ENCODE measurements at places on chromosomes 5 and 9. TPM values are rescaled to one million over a fixed set of nuclear protein-coding genes. Genes with fewer than 3 reads are reported as not detected.

DNA sequence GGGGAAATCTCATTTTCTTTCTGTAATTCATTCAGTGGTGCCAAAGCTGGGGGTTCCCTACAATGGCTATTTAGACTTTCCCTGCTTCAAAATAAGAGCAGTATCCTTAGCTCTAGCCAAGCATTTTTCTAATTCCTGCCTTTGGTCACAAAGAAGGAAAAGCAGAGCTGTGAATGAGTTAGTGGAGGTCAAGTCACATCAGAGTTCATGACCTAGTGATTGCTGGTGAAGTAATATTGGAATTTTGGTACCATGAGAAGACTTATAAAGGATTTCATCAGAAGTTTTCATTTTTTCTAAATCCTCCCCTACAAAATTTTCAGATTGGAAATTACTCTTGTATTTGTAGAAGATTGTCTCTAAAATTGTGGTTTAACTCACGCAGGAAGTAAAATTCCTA, 28.0 kb downstream of the DNAJC21 start:
- no peaks in the 10 kb centered on the region for H3K4me1 ChIP-seq
- no peaks in the 10 kb centered on the region for H3K27me3 ChIP-seq
- DNase-seq = no peak
- peaks cover 24% of the 10 kb centered on the region for H3K36me3 ChIP-seq
- H3K27ac ChIP-seq = no peak overlapping the region
- H3K4me3 ChIP-seq = no peak overlapping the region

DNA sequence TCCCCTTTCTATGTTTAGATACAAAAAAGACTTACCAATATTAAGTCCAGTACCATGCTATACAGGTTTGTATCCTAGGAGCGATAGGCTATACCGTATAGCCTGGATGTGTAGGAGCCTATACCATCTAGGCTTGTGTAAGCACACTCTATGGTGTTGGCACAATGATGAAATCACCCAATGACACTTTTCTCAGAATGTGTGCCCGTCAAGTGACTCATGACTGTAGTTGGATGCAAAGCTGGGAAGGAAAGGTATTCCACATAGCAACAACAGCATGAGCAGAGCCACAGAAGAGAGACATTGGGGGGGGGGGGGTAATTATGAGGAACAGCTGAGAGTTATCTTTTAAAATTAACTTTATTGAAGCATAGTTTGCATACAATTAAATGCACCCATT, 63.2 kb downstream of the TTLL11 start:
- no peak for DNase-seq
- peaks cover 5% of the 10 kb centered on the region for H3K4me1 ChIP-seq
- no peak overlapping the region for H3K27ac ChIP-seq
- H3K4me3 ChIP-seq = no peak overlapping the region

GRCh38 chr9:134365791-134366222, 39.6 kb downstream of the RXRA start:
- H3K36me3 ChIP-seq = no peaks in the 10 kb centered on the region
- no peaks in the 10 kb centered on the region for H3K27me3 ChIP-seq
- H3K27ac ChIP-seq = peak overlapping the region; percentile 91
- peak; percentile 86 for DNase-seq

- peaks cover 4% of the 10 kb centered on the region for H3K27me3 ChIP-seq
- no peak for DNase-seq
- H3K4me3 ChIP-seq = no peak overlapping the region
- no peak overlapping the region for H3K27ac ChIP-seq
- H3K36me3 ChIP-seq = no peaks in the 10 kb centered on the region
Measured at GRCh38 chr9:135108831-135109510, 21.5 kb downstream of the OLFM1 start.

GRCh38 chr9:110971705-110972104, 66.6 kb downstream of the LPAR1 start:
- H3K4me1 ChIP-seq = peaks cover 41% of the 10 kb centered on the region
- H3K27ac ChIP-seq = no peak overlapping the region
- peaks cover 47% of the 10 kb centered on the region for H3K36me3 ChIP-seq
- no peak overlapping the region for H3K4me3 ChIP-seq
- H3K27me3 ChIP-seq = no peaks in the 10 kb centered on the region

DNA sequence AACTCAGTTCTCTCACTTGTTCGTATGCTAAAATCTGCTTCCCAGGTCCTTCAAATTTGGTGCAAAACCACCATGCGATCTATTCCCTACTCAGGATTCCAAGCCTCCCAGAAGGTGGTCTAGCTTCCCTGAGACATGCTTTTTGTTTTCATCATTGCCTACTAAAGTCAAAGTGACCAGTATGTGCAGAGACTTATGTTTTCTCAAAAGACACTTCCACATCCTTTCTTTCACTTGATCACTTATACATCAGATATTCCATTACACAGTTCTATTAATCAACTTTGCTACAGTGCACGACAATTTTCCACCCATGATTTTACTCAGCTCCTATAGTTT, 242.1 kb downstream of the PAPPA start:
- H3K36me3 ChIP-seq = peaks cover 80% of the 10 kb centered on the region
- H3K4me3 ChIP-seq = no peak overlapping the region
- H3K27me3 ChIP-seq = no peaks in the 10 kb centered on the region
- H3K4me1 ChIP-seq = peaks cover 4% of the 10 kb centered on the region

DNA sequence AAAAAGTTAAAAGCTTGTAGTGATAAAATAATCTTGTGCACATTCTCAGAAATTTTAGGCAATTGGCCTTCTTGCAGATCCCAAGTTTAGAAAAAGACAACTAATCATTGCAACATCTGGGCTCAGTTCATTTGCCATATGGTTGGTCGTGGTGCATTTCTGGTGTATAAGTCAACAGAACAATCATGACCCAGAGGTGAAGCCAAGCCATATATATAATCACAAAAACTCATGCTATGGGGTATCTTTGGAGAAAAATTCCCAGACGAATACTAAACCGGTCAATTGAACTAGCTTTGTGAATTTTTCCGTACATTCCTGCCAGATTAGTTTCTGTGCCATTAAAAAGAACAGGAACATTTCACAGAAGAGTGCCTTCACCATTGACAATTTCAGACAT, 50.3 kb downstream of the FYB1 start:
- no peak for DNase-seq
- H3K4me3 ChIP-seq = no peak overlapping the region
- no peaks in the 10 kb centered on the region for H3K27me3 ChIP-seq
- H3K4me1 ChIP-seq = peaks cover 9% of the 10 kb centered on the region

DNA sequence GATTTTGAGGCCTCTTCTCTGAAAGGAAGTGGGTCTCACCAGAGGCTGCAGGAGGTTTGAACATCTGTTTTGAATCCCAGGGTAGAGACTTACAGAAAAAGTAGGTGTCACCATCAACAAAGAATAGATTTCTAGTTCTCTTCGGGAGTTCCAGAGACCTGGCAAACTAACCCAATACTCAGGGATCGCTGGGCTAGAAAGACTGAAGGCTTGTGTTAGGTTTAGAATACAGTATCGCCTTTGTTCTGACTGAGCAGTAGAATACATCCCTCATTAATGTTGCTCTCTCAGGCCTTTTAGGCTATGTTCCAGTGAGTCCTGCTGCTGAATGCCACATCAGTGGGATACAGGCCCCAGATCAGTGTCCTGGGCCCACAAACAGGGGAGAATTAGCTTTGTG, 27.2 kb downstream of the RUSC2 start:
- peak overlapping the region; percentile 98 for H3K27ac ChIP-seq
- no peak for DNase-seq
- H3K4me3 ChIP-seq = no peak overlapping the region
- peaks cover 94% of the 10 kb centered on the region for H3K4me1 ChIP-seq

- H3K4me1 ChIP-seq = peaks cover 32% of the 10 kb centered on the region
- H3K27ac ChIP-seq = peak overlapping the region; percentile 10
Measured at GRCh38 chr5:138359621-138360020, 7.1 kb downstream of the KDM3B start.

GRCh38 chr5:851076-851475, 290 bp upstream of the ZDHHC11 start:
- H3K4me1 ChIP-seq = no peaks in the 10 kb centered on the region
- no peak for DNase-seq
- no peak overlapping the region for H3K27ac ChIP-seq
- H3K4me3 ChIP-seq = no peak overlapping the region
- peaks cover 6% of the 10 kb centered on the region for H3K27me3 ChIP-seq

DNA sequence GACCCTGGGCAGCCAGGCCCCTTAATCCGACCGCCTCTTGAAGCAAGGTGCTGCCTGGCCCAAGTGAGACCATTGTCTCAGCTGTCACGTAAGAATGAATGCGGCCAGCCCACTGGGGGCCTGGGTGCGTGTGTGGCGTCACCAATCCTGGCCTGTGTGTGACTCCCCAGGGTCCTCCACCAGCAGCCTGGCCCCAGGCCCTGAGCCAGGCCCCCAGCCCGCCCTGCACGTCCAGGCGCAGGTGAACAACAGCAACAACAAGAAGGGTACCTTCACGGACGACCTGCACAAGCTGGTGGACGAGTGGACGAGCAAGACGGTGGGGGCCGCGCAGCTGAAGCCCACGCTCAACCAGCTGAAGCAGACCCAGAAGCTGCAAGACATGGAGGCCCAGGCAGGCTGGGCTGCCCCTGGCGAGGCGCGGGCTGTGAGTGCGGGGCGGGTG, 124.2 kb downstream of the WNK2 start:
- peak; percentile 83 for DNase-seq
- peaks cover 7% of the 10 kb centered on the region for H3K4me1 ChIP-seq
- H3K36me3 ChIP-seq = no peaks in the 10 kb centered on the region
- no peak overlapping the region for H3K27ac ChIP-seq
- H3K4me3 ChIP-seq = no peak overlapping the region

DNA sequence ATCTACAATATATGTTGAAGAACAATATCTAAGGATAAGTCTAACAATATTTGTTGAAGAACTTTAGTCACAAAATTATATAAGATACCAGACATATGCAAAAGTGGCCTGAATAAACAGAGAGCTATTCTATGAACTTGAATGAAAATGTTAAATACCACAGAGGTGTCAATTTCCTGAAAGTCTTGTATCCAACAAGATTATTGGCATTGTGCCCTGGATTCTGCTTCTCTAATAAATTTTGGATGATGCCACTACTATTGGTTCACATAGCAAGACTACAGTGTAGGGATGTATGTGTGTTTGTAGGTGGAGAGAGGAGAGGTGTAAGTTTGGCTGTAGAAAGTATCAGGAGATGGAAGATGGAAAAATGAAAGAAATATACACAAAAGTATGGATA, 731.8 kb upstream of the RGMB start:
- H3K4me1 ChIP-seq = no peaks in the 10 kb centered on the region
- H3K36me3 ChIP-seq = no peaks in the 10 kb centered on the region
- no peak for DNase-seq
- no peak overlapping the region for H3K27ac ChIP-seq
- H3K27me3 ChIP-seq = no peaks in the 10 kb centered on the region
- H3K4me3 ChIP-seq = no peak overlapping the region

- H3K4me1 ChIP-seq = no peaks in the 10 kb centered on the region
- no peaks in the 10 kb centered on the region for H3K36me3 ChIP-seq
- no peak overlapping the region for H3K27ac ChIP-seq
- H3K27me3 ChIP-seq = peaks cover 29% of the 10 kb centered on the region
- DNase-seq = no peak
- H3K4me3 ChIP-seq = no peak overlapping the region
Measured at GRCh38 chr9:75039009-75039408, 10.9 kb upstream of the CARNMT1 start.

DNA sequence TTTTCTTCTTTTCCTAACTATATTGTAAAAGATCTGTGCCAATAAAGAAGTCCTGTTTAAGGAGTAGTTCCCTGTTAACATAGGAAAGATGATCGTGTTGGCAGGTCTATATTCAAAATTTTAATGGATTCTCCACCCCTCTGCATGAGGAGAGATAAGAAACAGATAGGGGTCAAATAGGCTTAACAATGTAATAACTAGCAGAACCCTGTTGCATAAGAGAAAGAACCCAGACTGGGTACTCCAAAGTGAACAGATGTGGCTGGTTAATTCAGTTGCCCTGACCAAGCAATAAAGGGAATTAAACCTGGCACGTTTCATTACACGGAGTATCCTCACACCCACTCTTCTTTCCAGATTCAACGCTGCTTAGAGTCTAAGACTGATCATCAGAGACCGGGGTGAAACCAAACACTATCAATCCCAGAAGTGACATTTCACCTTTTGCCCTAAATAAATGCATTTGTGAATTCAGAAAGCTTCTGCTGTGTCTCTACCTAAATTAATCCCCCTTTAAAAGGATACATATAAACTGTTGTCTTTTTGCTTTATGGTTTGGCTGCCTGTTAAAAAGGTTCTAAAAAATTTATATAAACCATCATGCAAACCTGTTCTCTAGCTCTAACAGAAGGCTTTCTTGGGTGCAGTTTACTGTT, 1276.9 kb upstream of the WWC1 start:
- no peak for DNase-seq
- no peaks in the 10 kb centered on the region for H3K36me3 ChIP-seq
- no peak overlapping the region for H3K4me3 ChIP-seq
- H3K27me3 ChIP-seq = peaks cover 3% of the 10 kb centered on the region
- no peaks in the 10 kb centered on the region for H3K4me1 ChIP-seq

DNA sequence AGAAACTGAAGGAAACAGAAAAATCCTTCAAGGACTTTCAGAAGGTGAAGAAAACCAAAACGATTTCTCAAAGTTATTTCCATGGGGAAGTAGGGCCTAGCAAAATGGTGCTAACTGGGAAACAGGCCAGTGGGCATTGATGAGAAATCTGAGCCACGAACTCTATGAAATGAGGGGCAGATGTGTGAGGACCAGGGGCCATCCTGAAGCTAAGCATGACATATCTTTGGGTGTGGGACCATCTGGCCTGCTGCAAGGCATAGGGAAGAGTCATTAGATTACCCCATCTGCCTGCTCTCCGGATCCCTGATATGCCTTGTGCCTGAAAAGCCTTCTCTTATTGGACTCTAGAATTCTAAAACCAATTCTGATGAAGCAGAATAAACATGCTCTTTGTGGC, 143.8 kb downstream of the PALM2AKAP2 start:
- H3K36me3 ChIP-seq = peaks cover 11% of the 10 kb centered on the region
- peaks cover 8% of the 10 kb centered on the region for H3K4me1 ChIP-seq
- H3K27ac ChIP-seq = no peak overlapping the region
- H3K27me3 ChIP-seq = no peaks in the 10 kb centered on the region

DNA sequence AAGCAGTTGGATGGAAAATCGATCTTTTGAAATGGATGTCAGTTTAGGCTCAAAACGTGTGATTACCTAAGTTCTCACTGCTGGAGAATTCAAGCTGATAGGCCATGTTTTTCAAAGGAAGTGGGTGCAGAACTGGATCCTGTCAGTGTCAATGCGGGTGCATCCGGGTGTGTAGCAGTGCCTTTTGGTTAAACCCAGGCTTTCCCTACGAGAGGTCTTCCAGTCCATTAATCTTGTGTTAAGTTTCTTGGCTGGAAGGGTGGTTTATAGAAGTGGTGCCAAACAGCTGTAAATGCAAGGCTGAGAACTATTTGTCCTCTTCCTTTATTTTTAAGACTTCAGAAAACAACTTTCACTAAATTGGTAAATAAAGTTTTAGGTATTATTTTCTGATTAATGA, 71.9 kb downstream of the DAPK1 start:
- no peak overlapping the region for H3K27ac ChIP-seq
- H3K36me3 ChIP-seq = peaks cover 44% of the 10 kb centered on the region
- no peak overlapping the region for H3K4me3 ChIP-seq
- DNase-seq = no peak
- peaks cover 66% of the 10 kb centered on the region for H3K4me1 ChIP-seq
- H3K27me3 ChIP-seq = no peaks in the 10 kb centered on the region

The FAXDC2 gene
- total RNA-seq = 25.7 TPM

The SPINK4 gene
- not detected for total RNA-seq

The TMC1 gene
- total RNA-seq = not detected

The SEMA5A gene
- total RNA-seq = 189 TPM

The TMOD1 gene
- total RNA-seq = not detected

The GABRA1 gene
- total RNA-seq = not detected
